Posterior cingulate gyrus (tissue), 11 donors: ENCODE measurements at places on chromosomes 16 and 17.

DNA sequence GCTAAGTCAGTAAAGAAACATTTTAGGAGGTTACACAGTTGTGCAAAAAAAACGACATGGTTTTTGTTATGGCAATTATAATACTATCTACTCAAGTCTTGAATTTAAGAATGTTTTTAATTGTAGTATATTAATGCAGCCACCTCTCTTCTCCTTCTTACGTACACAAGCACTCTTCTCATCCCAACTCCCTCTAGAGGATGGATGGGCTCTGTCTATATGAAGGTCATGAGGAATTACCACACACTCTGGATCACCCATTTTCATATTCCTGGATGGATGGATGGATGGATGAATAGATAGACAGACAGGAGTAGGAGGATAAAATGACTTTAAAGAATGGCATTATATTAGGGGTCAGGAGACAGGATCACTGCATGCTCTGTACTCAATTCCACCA lies 120.0 kb downstream of the PHKB start:
- DNase-seq = no peak

- DNase-seq = peak; percentile 58
These were observed 6.7 kb upstream of the MT4 start for GRCh38 chr16:56558024-56558747.

DNA sequence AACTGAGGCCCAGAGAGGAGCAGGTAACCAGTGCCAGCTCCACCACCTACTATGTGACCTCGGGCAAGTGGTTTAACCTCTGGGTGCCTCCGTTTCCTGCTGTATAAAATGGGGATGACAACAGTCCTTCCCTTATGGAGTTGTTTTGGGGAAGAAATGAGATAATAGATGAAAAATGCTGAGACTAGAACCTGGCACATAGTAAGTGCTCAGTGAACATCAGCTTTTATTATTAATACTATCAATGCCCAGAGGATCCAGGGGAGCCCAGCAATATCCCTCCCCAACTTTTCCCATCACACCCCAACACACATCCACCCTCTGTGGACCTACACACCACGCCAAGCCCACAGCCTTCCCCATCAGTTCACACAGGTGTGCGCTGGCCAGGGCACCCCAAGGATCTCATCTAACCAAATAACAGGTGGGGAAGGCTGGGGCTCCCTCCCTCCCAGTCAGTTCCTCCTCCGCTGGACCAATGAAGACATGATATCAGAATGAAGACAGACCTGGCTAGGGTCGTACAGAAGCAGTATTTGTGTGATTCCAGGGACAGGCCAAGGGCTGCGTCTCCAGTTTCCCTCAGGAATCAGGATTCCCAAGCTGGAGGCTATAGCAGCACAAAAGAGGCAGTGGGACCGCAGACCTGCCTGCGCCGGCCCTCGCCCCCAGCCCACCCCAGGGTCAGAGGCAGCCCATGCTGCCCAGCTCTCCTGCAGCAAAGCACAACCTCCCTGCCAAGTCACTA lies 1.8 kb downstream of the ATP2A3 start:
- DNase-seq = no peak

DNA sequence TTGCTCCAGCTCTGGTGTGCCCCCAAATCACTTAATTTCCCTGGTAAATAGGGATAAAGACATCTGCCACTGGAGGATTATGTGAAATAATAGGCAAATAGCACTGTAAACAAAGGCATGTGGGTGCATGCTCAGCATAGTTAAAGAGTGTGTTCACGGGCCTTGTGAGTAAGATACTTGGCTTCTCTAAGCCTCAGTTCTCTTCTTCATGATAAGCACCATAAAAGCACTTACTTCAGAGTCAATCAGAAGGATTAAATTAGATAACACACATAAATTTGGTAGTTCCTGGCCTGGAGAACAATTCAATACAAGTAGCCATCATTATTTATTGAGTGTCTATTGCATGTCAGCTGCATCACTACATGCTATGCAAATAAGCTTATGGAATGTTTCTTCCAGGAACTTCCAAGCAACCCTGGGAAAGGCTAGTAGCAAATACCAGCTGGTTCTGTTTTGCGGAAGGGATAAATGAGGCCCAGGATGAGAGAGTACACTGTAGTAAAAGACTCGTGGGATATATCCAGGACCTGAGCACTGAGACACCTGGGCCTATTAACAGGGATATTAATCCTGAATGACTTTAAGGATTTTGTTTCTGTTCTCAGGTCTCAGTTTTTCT lies 14.5 kb downstream of the CCL11 start:
- no peak for DNase-seq
